ENCODE measurements at places on chromosomes 5 and 9. TPM values are rescaled to one million over a fixed set of nuclear protein-coding genes. Genes with fewer than 3 reads are reported as not detected.

DNA sequence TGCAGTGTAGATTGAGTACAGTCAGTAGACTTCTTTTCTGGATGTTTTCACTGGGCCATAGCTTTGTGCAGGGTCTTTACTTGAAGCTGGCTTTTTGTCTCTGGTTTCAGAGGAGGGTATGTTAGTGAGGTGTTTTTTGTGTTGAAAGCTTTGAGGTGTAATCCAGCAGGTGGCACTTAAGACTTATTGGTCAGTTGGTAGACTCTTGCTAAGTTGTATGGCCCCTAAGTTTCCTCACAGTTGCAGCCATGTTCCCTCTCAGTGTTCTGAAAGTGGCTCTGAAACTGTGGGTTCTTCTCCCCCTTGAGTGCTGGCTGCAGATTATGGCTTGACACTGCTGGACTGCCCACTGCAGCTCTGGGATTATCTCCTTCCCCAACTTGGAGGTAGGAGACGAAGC is 55.7 kb upstream of the SLC44A1 start:
- no peak overlapping the region for H3K27ac ChIP-seq
- H3K36me3 ChIP-seq, result no peaks in the 10 kb centered on the region
- H3K4me3 ChIP-seq, result no peak overlapping the region
- no peaks in the 10 kb centered on the region for H3K4me1 ChIP-seq
- DNase-seq, result no peak

- no peak overlapping the region for H3K27ac ChIP-seq
- H3K27me3 ChIP-seq, result no peaks in the 10 kb centered on the region
- DNase-seq, result peak; percentile 12
- no peak overlapping the region for H3K4me3 ChIP-seq
These were observed 114.3 kb upstream of the IL12B start for GRCh38 chr5:159444441-159445082.

- no peak overlapping the region for H3K4me3 ChIP-seq
- no peaks in the 10 kb centered on the region for H3K36me3 ChIP-seq
- H3K27me3 ChIP-seq, result no peaks in the 10 kb centered on the region
These were observed 59.9 kb upstream of the ALDH1B1 start for GRCh38 chr9:38332625-38333024.

GRCh38 chr9:27548055-27548741 is 18.6 kb upstream of the MOB3B start:
- H3K4me3 ChIP-seq, result no peak overlapping the region
- H3K4me1 ChIP-seq, result peaks cover 7% of the 10 kb centered on the region
- no peaks in the 10 kb centered on the region for H3K36me3 ChIP-seq
- H3K27me3 ChIP-seq, result no peaks in the 10 kb centered on the region
- no peak for DNase-seq

- H3K4me3 ChIP-seq, result no peak overlapping the region
- DNase-seq, result no peak
- H3K36me3 ChIP-seq, result no peaks in the 10 kb centered on the region
- H3K4me1 ChIP-seq, result no peaks in the 10 kb centered on the region
- H3K27me3 ChIP-seq, result no peaks in the 10 kb centered on the region
- no peak overlapping the region for H3K27ac ChIP-seq
These were observed 495.8 kb downstream of the PSAT1 start for GRCh38 chr9:78792745-78793144.

DNA sequence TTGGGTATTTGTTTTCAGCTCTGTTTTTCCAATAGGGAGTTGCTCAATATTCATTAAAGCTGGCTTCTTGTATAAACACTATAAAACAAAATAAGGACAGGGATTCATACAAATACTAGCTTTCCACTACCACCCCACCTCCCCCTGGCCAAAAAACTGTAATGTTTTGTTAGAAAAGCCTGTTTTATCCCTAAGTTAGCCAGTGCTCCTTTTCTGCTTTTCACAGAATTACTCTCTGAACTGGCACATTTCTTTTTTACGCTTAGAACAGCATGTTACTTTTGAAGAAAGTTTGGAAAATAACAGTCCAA is 147.4 kb upstream of the DMRT1 start:
- DNase-seq, result no peak
- H3K4me3 ChIP-seq, result no peak overlapping the region
- H3K27me3 ChIP-seq, result no peaks in the 10 kb centered on the region
- peak overlapping the region; percentile 99 for H3K27ac ChIP-seq
- peaks cover 57% of the 10 kb centered on the region for H3K4me1 ChIP-seq

DNA sequence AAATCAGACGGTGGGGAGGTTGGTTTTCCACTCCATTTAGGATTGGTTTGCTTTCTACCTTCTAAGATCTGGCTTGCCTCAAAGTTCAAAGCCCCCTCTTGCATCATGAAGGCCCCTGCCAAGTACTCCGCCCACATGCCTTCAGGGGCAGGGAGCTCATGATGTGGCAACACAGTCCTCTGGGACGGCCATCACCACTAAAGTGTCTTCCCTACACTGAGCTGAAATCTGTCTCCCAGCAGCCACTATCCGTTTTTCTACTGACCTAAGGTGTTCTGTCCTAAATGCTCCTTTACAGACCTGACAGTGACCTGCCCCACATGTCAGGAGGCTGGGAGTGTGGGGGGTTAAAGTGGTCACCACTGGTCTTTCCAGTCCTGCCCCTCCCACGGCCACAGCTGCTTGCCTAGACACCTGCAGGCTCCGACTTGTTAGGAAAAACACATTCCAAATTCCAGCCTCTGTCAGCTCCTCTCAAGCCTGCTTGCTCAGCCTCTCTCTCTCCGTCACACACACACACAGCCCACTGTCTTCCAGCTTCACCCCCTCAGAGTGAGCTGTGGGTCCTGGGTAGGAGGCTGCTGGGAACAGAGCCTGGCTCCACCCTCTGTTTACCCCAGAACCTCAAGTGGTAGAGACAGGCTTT is 44.9 kb downstream of the SHB start:
- no peaks in the 10 kb centered on the region for H3K27me3 ChIP-seq
- peaks cover 56% of the 10 kb centered on the region for H3K4me1 ChIP-seq
- no peaks in the 10 kb centered on the region for H3K36me3 ChIP-seq
- H3K27ac ChIP-seq, result peak overlapping the region; percentile 84

GRCh38 chr9:6566409-6567139 is 79.0 kb downstream of the GLDC start:
- no peak overlapping the region for H3K27ac ChIP-seq
- H3K4me1 ChIP-seq, result peaks cover 4% of the 10 kb centered on the region
- H3K4me3 ChIP-seq, result no peak overlapping the region
- H3K27me3 ChIP-seq, result no peaks in the 10 kb centered on the region
- no peak for DNase-seq

- no peak for DNase-seq
- no peaks in the 10 kb centered on the region for H3K36me3 ChIP-seq
- H3K4me1 ChIP-seq, result no peaks in the 10 kb centered on the region
- H3K4me3 ChIP-seq, result no peak overlapping the region
These were observed 69.0 kb upstream of the SNX2 start for GRCh38 chr5:122705851-122706250.

GRCh38 chr9:116992865-116993264 is 305.8 kb downstream of the TRIM32 start:
- H3K4me1 ChIP-seq, result no peaks in the 10 kb centered on the region
- no peaks in the 10 kb centered on the region for H3K36me3 ChIP-seq
- no peak overlapping the region for H3K4me3 ChIP-seq
- no peak for DNase-seq

- H3K36me3 ChIP-seq, result no peaks in the 10 kb centered on the region
- no peak overlapping the region for H3K4me3 ChIP-seq
- H3K27ac ChIP-seq, result no peak overlapping the region
- no peak for DNase-seq
These were observed 195.3 kb downstream of the CNTLN start for GRCh38 chr9:17330097-17330496.

- no peak overlapping the region for H3K27ac ChIP-seq
- no peak overlapping the region for H3K4me3 ChIP-seq
- H3K36me3 ChIP-seq, result no peaks in the 10 kb centered on the region
- H3K27me3 ChIP-seq, result no peaks in the 10 kb centered on the region
These were observed 37.3 kb downstream of the CSF2 start for GRCh38 chr5:132110930-132111329.

DNA sequence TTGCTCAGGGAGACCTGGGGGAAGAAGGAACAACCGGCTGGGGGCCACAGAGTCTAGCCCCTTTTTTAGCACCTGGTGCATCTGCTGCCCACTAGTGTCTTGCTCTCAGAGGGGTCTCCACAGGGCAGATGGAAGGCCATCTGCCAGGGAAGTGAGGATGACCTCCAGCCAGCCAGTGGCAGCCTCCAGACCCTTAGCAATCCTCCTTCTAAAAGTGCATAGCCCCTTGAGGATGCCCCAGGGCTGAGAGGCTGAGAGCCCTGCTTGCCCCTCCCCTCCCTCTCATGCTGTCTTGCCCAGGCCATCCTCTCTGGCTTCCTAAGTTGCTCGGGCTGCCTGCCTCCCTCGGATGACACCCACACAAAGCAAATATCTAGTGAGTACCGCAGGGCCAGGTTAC is 81.5 kb upstream of the PANK3 start:
- DNase-seq, result no peak
- no peak overlapping the region for H3K4me3 ChIP-seq
- no peaks in the 10 kb centered on the region for H3K27me3 ChIP-seq
- H3K4me1 ChIP-seq, result no peaks in the 10 kb centered on the region

GRCh38 chr9:34612788-34613390 is 992 bp upstream of the RPP25L start:
- H3K27ac ChIP-seq, result no peak overlapping the region
- H3K36me3 ChIP-seq, result peaks cover 27% of the 10 kb centered on the region
- peak overlapping the region; percentile 82 for H3K4me3 ChIP-seq
- peaks cover 12% of the 10 kb centered on the region for H3K4me1 ChIP-seq
- DNase-seq, result peak; percentile 72

- no peak overlapping the region for H3K4me3 ChIP-seq
- no peaks in the 10 kb centered on the region for H3K27me3 ChIP-seq
- H3K4me1 ChIP-seq, result no peaks in the 10 kb centered on the region
- DNase-seq, result no peak
These were observed 272.8 kb upstream of the SLC30A5 start for GRCh38 chr5:68821056-68821455.

DNA sequence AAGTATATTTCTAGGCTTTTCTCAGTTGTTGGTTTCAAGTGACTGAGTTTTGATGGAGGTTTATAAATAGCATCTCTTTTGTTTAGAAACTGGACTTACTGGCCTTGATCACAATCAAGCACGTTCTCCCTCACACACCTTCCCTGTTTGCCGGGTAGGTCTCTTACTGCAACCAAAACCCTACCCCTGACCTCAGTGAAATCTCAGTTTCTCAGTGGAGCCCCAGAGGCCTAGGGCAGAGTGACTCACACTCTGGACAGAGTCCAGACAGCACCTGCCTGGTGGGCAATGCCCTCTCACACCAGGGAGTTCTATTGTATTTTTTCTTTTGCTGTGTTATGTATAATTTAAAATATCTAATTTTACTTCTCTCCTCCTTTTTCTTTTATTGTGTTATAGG is 48.4 kb upstream of the EPB41L4B start:
- peak; percentile 20 for DNase-seq
- H3K4me3 ChIP-seq, result no peak overlapping the region
- H3K36me3 ChIP-seq, result no peaks in the 10 kb centered on the region
- no peak overlapping the region for H3K27ac ChIP-seq
- no peaks in the 10 kb centered on the region for H3K27me3 ChIP-seq

- H3K4me3 ChIP-seq, result no peak overlapping the region
- no peak overlapping the region for H3K27ac ChIP-seq
- DNase-seq, result no peak
- no peaks in the 10 kb centered on the region for H3K36me3 ChIP-seq
- H3K27me3 ChIP-seq, result no peaks in the 10 kb centered on the region
- no peaks in the 10 kb centered on the region for H3K4me1 ChIP-seq
These were observed 41.8 kb upstream of the UGCG start for GRCh38 chr9:111854799-111855198.

- no peaks in the 10 kb centered on the region for H3K27me3 ChIP-seq
- H3K27ac ChIP-seq, result peak overlapping the region; percentile 90
- peaks cover 27% of the 10 kb centered on the region for H3K4me1 ChIP-seq
- DNase-seq, result peak; percentile 71
These were observed 4.4 kb upstream of the SSBP2 start for GRCh38 chr5:81755320-81755719.

DNA sequence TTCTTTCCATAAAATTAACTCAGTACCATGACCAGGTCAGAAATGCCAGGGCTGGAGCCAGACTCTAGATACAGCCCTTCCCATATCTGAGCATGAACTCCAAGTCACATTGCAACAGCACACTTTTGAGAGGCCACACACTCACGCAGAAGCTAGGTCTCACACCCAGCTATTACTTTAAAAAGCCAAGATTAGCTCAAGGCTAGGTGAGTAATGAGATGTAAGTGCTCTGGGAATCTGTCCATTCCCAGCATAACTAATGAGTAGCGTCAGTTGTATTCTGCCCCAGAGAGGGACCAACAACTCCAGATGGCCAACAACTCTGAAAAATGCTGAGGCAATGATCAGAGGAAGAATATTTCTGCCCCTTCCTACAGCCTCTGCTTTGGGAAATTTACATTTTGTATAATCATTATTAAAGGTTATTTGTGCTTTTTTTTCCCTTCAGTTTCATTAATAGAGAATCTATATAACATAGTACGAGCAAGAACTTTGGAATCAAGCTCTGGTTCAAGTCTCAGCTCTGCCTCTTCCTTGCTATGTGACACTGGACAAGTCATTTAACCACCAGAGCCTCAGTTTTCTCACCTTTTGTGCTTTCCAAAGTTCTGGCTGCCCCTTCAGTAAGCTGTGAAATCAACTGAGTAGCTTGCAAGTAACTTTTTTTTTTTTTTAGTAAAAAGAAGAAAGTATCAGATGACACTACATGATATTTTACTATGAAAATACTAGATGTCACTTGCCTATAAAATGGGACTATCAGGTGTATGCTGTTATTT is 118.3 kb downstream of the NR6A1 start:
- peaks cover 18% of the 10 kb centered on the region for H3K4me1 ChIP-seq
- H3K27me3 ChIP-seq, result no peaks in the 10 kb centered on the region
- no peaks in the 10 kb centered on the region for H3K36me3 ChIP-seq
- peak overlapping the region; percentile 14 for H3K27ac ChIP-seq
- H3K4me3 ChIP-seq, result no peak overlapping the region
- peak; percentile 48 for DNase-seq

GRCh38 chr5:102211165-102211564 is 84.9 kb downstream of the SLCO4C1 start:
- no peaks in the 10 kb centered on the region for H3K36me3 ChIP-seq
- no peaks in the 10 kb centered on the region for H3K4me1 ChIP-seq
- H3K4me3 ChIP-seq, result no peak overlapping the region
- H3K27ac ChIP-seq, result no peak overlapping the region
- DNase-seq, result no peak

GRCh38 chr5:368183-369084 is 46.9 kb downstream of the AHRR start:
- H3K27me3 ChIP-seq, result no peaks in the 10 kb centered on the region
- no peak for DNase-seq
- no peak overlapping the region for H3K4me3 ChIP-seq

The TMEFF1 gene
- total RNA-seq, result 10.4 TPM

The FSD1L gene
- 5.9 TPM for total RNA-seq

The SNAPC4 gene
- total RNA-seq, result 7.4 TPM

The PCDHGA7 gene
- 5.1 TPM for total RNA-seq

The CARTPT gene
- total RNA-seq, result not detected

The PROB1 gene
- 1.6 TPM for total RNA-seq

The CTXN3 gene
- total RNA-seq, result not detected

The FBN2 gene
- 3.2 TPM for total RNA-seq

The EIF4E1B gene
- not detected for total RNA-seq

The CD72 gene
- 3.1 TPM for total RNA-seq

The HRCT1 gene
- total RNA-seq, result 11.8 TPM

The RNF183 gene
- not detected for total RNA-seq

The OTULINL gene
- total RNA-seq, result 10.5 TPM
